ENCODE measurements at places on chromosomes 3 and 15.

DNA sequence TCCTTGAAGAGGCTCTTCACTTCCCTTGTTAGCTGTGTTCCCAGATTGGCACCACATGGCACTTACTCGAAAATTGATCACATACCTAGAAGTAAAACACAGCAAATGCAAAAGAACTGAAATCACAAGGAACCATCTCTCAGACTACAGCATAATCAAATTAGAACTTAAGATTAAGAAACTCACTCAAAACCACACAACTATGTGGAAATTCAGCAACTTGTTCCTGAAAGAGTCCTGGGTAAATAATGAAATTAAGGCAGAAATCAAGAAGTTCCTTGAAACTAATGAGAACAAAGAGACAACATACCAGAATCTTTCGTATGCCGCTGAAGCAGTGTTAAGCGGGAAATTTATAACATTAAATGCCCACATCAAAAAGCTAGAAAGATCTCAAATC lies 566.3 kb upstream of the TGFBR2 start:
- DNase-seq, result no peak

- no peak for DNase-seq
Observed at GRCh38 chr3:12835052-12835665, 6.2 kb downstream of the RPL32 start.

- DNase-seq, result no peak
Observed at GRCh38 chr3:33401781-33402180, 38.4 kb downstream of the UBP1 start.

GRCh38 chr3:175258763-175259162 lies 399.6 kb downstream of the NAALADL2 start:
- DNase-seq, result no peak

DNA sequence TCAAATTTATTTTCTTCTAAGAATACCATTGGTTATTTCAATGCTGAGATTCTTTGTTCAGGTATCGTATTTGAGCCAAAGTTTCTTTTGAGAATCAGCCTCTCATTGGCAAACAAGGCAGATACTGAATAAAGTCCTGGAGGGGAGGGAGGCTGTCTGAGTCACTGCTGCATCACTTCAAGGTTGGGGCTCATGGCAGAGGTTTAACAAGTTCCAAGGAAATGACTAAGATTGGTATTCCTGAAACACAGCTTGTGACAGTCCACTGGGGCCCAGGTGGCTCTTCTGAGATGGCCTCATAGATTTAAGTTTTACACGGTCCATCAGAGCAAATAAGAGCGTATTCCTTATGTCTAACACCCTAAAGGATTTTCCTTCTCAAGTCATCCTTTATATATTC lies 213.8 kb upstream of the STAC start:
- no peak for DNase-seq

- no peak for DNase-seq
Observed at GRCh38 chr3:10371167-10371566, 50.3 kb upstream of the SEC13 start.

DNA sequence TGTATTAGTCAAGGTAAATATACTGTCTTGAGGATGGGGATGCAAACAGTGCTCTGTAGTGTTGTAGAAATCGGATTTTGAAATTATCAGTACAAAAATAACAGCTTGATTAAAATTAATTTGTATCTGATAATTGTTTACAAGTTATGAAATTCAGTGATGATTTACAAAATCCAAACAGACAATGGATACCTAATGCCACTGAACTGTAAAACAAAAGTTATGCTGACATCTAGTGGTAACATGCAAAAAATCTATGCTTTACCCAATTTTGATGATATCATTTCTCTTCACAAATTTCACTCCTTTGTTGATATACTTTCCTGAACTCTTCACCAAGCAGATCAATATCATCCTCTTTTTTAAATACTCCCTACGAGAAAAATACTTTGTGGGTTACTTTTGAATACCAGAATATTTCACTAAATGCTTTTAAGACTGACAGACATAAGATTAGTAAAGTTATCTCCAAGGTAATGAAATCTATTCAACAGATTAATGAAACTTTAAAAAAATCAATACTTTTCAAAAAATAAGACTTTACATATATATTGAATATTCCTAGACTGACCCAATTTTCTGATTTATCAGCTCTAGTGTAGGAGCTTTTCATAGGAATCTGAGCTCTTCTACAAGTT lies 36.0 kb downstream of the MNS1 start:
- no peak for DNase-seq

GRCh38 chr15:91253605-91254004 lies 153.5 kb downstream of the SV2B start:
- DNase-seq, result no peak

GRCh38 chr3:45647148-45647619 lies 42.0 kb upstream of the SACM1L start:
- no peak for DNase-seq

DNA sequence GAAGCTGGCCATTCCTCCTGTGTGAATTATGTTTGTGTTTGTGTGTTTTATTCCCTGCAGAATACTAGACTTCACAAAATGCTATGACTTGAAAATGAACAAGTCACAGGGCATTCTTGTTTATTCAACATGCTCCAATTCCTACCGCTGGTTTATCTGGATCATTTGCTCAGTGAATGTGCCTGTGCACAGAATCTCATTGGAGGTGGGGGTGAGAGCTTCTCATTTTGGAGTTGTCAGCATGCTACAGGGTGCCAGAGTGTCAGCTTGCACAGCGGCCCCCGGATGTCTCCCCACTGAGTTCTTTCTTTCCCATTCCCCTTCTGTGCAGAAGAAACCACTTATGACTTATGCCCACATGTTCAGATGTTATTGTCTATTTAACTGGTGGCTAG lies 428.7 kb downstream of the ROBO2 start:
- DNase-seq, result no peak

GRCh38 chr15:100372739-100373119 lies 31.0 kb upstream of the ADAMTS17 start:
- DNase-seq, result no peak

DNA sequence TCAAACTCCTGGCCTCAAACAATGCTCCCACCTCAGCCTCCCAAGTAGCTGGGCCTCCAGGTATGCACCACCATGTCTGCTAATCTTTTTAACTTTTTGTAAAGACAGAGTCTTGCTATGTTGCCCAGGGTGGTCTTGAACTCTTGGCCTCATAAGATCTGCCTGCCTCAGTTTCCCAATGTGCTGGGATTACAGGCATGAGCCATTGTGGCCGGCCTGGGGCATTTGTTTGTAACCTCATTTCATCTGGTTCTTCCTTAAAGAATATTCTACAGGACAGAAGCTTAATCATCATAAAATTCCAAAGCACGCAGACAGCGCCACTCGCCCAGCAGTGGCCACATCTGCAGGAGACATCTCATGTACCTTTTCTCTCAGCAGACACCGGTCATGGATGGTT lies 23.6 kb upstream of the CYFIP1 start:
- DNase-seq, result no peak

DNA sequence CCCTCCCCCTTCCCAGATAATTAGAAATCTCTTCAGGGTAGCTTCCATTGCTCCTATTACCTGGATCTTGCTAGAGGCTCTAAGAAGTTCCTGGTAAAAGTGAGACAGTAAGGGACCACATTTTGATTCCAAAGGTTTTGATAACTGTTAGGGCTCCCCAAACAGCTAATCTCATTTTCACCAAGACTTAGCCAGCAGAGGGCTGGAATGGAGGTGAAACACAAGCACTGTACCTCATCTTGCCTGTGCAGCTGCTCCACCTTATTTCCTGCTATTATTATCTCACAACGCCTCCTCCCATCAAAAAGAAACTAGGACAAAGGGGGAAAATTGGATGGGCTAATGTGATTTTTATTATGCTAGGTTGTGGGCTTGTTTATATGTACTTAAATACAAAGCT lies 7.3 kb downstream of the SETD5 start:
- no peak for DNase-seq

DNA sequence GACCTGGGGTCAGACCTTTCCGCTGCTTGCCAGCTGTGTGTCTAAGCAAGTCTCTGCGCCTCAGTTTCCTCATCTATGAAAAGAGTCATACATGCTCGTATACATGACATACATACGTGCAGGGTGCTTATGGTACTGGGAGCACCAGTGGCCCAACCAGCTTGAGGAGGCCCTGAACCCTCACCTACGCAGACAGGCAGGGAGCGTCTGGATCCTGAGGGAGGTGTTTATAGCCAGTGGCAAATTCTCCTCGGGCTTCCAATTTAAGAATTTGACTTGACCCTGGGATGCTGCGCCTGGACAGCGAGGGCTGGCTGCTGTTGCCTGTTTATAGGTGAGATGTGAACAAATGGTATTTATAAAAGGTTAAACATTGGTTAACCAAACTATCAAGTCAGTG lies 17.7 kb upstream of the FGD5 start:
- DNase-seq, result no peak

DNA sequence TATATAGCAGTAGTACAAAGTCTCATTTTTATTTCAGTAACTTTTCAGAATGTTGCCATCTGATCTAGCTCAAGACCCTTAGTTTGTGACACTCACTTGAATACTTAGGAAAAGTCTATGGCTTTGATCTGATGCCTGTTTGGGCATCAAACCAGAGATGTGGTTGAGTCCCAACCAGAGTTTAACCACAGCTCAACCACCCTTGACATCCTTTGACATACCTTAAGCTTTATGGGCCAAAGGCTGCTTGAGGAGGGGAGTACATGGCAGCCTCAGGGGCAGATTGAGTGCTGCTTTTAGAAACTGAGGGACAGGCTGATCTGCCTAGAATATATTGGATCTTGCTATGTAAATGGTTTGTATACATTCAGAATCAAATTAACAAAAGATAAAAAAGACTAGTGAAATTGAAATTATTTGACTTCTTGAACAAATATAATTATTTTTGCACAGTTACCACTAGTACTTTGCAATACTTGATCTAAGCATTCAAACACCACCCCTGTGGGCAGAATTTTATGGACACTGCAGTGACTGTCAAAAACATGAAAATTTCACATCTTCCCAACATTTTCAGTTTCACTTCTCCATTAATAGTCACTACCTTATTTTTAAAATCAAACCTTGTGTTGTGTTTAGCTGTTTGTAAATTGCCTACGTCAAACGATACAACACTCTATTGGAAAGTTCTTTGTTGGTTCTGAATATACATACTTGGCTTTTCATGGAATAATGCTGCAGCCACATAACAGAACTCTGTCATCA lies 199.8 kb downstream of the UBE2E2 start:
- no peak for DNase-seq

DNA sequence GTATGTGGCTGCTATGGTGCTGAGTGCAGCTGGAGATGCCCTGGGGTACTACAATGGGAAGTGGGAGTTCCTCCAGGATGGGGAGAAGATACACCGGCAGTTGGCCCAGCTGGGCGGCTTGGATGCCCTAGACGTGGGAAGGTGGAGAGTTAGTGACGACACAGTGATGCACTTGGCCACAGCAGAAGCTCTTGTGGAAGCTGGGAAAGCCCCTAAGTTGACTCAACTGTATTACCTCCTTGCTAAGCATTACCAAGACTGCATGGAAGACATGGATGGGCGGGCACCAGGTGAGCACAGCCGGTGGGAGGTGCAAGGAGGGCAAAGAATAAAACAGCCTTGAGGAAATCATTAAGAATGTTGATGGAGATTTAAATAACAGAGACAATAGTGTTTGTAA lies 2.9 kb downstream of the ADPRH start:
- no peak for DNase-seq

DNA sequence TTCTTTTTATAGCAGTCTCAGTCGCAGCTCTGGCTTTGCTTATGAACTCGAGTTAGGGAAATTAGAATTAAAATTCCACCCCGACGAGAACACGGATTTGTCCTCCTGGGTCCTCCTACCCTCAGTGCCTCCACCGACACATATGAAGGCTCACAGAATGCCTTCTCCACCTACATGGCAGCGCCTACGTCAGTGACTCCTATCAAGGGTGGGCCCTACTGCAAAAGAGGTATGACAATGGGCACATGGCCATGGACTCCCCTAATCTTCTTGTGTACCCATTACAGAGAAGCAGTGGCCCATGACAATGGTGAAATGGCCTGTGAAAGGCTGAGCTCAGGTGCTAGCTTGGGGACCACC lies 173.0 kb upstream of the TLE3 start:
- DNase-seq, result no peak

DNA sequence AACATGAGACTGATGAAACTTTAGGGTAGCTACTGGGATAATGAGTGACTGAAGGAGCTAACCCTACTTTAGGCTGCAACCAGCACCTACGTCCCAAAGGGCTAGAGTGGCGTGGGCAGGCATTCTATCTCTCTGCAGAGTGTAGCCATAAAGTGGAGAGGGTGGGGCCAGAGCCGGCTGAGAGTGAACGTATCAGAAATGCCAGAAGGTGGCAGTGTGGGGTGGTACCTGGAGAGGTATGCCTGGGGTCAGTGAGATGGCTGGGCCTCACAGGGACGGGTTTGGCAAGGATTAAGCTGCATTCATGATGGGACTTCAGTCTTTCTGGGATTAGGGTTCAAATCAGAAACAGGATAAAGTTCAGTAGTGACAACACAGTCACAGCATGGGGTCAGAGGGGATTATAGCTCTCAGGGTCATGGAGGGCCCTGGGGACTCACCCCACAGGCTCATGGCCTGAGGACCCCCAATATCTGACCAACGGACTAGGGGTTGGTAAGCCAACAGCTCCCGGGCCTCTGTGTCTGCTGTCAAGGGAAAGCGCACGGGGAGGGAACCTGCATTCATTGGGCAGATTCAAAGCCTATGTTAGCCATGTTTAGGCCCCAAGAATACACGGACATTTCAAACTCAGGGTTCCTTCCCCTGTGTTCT lies 86.5 kb upstream of the FOXB1 start:
- DNase-seq, result peak; percentile 82

GRCh38 chr3:125073390-125073905 lies 17.7 kb upstream of the HEG1 start:
- DNase-seq, result no peak

- no peak for DNase-seq
Observed at GRCh38 chr3:184380185-184380626, 352 bp downstream of the CHRD start.

- DNase-seq, result no peak
Observed at GRCh38 chr3:129022114-129023007, 21.3 kb downstream of the EFCC1 start.

- no peak for DNase-seq
Observed at GRCh38 chr15:45548753-45549520, 26.4 kb upstream of the SLC30A4 start.

GRCh38 chr3:107633327-107634098 lies 110.8 kb downstream of the BBX start:
- no peak for DNase-seq

- DNase-seq, result no peak
Observed at GRCh38 chr3:178482981-178483380, 53.3 kb upstream of the KCNMB2 start.

DNA sequence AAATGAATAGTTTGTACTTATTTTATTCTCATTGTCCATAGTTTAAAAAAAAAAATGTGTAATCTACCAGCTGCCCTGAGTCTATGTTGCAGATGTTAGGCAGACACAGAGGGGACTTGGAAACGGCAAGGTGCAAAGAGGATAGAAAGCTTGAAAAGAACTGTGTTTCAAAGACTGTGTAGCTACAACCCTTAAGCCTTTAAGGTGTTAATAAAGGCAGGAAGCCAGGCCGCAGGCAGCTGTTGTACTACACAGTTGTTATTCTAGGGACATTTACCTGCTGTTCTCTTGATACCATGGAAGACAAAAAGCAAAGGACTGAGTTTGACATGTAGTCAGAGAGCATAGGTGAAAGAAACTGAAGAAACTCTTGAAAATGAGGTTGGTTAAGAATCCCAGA lies 440.0 kb downstream of the TUSC7 start:
- no peak for DNase-seq

Measured in stimulated activated CD4-positive, alpha-beta T cell treated with anti-CD3 and anti-CD28 coated beads, Interleukin-12 subunit alpha, Interleukin-12 subunit beta, amount 100 ng/mL, for 48 hours (primary cell).